Activated CD8-positive, alpha-beta memory T cell treated with anti-CD3 and anti-CD28 coated beads, Interleukin-2, amount 50 U/mL, for 48 hours (primary cell): ENCODE measurements at places on chromosomes 3 and 15.

- no peak for DNase-seq
These were observed 3.6 kb downstream of the KLHL6 start for GRCh38 chr3:183551930-183552329.

GRCh38 chr3:162302983-162303624 lies 806.5 kb downstream of the OTOL1 start:
- DNase-seq, result no peak

DNA sequence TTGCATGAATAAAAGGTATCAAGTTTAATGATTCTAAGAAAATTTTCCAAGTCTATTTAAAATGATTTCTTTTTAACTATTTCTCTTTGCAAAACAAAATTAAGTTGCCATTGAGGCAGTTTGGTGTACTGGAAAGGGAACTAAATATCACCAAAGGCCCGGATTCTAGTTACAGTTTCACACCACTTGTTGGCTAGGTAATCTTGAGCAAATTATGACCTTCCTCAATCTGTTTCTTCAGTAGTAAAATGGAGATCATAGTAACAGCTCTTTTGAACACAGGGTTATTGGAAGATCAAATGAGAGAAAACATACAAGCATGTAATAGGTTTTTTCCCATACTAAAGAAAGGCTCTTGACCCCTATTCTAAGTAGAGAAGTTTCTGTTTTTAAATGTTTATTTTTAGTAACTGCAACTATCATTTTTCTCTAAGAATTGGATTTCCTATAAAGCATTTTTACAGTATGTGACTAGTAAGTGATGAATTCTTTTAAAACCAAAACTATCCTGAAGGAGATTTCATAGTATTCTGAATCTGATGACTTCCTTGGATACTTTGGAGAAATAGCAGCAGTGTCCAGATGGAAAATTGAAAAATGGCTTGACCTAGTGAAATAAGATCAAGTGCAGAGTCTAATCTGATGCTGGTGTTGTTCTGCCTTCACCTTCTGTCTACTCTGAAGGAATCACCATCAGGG lies 15.7 kb downstream of the SCAANT1 start:
- no peak for DNase-seq

- no peak for DNase-seq
These were observed 189.7 kb downstream of the CDIN1 start for GRCh38 chr15:36769098-36769497.

- DNase-seq, result no peak
These were observed 46.1 kb downstream of the AAGAB start for GRCh38 chr15:67208396-67208795.

- DNase-seq, result no peak
These were observed 474.8 kb upstream of the GBE1 start for GRCh38 chr3:82236257-82236656.

DNA sequence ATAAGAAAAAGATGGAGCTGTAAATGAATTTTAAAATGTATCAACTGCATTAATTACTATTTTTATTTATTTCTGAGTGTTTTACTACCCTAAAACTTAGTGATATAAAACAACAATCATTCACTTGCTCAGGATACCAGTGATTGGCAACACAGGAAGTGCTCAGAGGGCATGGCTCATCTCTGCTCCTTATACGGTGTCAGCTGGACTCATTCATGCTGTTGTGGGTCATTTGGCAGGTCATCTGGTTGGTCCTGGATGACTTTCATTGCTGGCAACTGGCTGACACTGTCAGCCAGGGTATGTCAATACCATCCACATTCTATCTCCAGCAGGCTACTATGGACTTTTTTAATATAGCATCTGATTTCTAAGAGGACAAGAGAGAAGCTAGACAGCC lies 689.6 kb upstream of the NECTIN3 start:
- DNase-seq, result no peak

GRCh38 chr15:85545752-85546151 lies 165.3 kb downstream of the AKAP13 start:
- no peak for DNase-seq

DNA sequence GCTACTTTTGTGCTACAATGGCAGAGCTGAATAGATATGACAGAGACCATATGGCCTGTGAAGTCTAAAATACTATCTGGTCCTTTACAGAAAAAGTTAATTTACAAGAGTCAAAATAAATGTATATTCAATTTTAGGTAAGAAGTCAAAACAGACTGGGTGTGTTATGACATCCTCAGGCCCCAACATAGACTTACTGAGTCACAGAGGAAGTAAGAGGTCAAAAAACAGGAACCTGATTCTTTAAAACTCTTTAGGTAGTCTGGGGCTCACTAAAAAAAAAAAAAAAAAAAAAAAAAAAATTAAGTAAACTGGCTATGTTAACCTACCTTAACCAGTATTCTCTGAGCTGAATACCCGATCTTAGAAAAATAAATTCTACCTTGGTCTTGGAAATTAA lies 13.1 kb downstream of the DNAAF4 start:
- DNase-seq, result no peak

GRCh38 chr3:111035316-111035715 lies 36.3 kb upstream of the NECTIN3 start:
- no peak for DNase-seq

GRCh38 chr3:156583469-156583868 lies 28.6 kb upstream of the SSR3 start:
- DNase-seq, result no peak

DNA sequence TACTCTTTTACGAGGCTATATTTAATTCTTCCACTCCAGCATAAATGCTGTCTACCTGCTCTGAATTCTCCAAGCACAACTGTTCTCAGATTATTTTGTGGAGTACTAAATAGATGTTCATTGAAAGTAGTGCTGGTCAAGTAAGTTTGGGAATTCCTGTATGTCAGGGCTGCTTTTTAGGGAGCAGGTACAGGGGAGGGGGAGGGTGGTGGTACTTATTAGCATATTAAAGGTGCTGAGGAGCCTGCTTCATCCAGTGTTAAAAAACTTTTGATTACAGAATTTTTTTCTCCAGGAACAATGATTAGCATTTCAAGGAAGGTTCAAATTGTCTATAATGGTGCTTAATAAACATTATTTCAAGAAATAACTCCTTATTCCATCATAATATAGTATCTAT lies 59.2 kb downstream of the PPM1L start:
- no peak for DNase-seq

DNA sequence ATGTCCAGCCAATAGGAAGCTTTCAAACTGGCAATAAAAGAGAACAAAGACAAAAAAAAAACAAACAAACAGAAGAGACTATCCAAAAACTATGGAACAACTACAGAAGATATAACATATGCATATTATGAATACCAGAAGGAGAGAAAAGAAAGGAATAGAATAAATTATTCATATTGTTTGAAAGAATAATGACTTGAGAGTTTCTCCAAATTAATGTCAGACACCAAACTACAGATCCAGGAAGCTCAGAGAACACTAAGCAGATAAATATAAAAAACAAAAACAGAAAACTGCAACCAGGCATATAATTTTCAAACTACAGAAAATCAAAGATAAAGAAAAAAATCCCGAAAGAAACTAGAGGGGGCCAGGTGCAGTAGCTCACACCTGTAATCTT lies 34.1 kb upstream of the AP3B2 start:
- DNase-seq, result no peak

DNA sequence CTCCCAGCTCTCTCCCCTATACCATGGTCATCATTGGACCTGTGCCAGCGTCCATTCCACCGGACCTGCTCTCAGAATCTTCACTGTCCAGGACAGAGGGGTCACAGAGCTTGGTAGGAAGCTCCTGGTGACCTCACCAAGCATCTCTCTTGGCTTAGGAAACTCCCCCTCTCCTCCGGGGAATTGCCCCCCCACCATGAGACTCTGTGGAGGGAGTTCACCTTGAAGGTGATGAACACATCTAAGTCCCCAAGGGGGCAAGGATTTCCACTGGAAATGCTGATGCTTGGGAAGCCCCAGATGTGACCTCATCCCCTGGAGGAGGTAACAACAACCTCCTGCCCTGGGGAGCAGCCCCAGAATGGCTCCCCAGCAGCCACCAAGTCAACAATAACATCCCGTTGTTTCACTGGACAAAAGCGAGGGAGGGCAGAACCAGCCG lies 3.2 kb downstream of the SEMA7A start:
- DNase-seq, result no peak

DNA sequence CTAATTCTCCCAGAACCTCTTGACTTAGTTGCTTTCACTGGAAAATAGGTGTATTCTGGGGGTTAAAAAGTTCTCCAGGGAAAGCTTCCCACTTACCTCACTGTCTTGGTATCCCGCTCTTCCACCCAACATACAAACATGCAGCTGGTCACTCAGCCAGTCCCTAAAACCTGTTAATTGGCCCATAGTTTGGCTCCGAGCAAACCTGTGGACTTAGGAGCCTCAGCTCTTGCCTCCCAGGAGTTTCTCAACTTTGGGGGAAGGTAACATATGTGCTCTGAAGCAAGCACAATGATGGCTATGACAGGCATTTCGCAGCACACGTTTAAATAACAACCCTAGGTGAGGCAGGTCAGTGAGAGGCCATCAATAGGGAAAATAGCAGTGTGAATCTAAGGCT lies 25.8 kb upstream of the LRRFIP2 start:
- DNase-seq, result no peak

- no peak for DNase-seq
These were observed 30.1 kb downstream of the IGF1R start for GRCh38 chr15:98678484-98678883.

DNA sequence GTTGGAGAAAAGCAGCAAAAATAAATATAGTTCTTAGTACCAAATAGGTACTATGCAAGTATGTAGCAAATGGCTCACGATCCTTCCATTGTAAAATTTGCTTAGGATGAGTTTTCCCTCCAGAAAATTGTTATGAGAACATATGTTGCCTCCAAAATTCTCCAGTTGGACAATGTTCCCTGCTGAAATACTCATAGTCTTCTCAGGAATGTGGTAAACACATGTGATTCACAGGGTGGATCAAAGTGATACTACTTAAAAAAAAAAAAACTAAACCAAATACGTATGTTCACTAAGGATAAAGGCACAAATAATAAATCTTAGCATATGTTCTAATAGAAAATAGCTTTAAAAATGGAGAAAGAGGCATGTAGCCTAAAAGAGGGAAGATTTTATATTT lies 84.3 kb upstream of the ZNF385D start:
- no peak for DNase-seq

GRCh38 chr15:45123397-45123796 lies 6.3 kb downstream of the DUOXA1 start:
- no peak for DNase-seq

GRCh38 chr3:184058029-184058428 lies 5.2 kb downstream of the HTR3C start:
- DNase-seq, result no peak

DNA sequence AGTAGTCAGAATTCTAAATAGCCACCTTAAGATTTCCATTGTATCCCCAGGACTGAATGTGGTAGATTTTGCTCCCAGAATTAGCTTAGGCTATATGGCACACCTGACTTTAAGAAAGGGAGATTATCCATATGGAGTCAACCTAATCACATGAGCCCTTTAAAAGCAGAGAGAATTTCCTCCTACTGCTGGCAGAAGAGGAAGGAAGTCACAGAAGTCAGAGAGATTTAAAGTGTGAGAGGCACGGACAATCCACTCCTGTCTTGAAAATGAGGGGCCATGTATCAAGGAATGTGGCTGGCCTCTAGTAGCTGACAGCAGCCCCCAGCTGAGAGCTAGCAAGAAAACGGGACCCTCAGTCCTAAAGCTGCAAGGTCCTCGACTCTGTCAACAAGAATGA lies 26.8 kb downstream of the LRRC31 start:
- DNase-seq, result no peak

GRCh38 chr3:179716811-179717210 lies 64.0 kb downstream of the USP13 start:
- DNase-seq, result no peak

GRCh38 chr3:142106548-142106947 lies 42.8 kb downstream of the TFDP2 start:
- DNase-seq, result no peak

GRCh38 chr3:129327510-129327909 lies 48.8 kb downstream of the HMCES start:
- no peak for DNase-seq

GRCh38 chr3:42589382-42590109 lies 1.1 kb upstream of the SS18L2 start:
- DNase-seq, result no peak

- DNase-seq, result no peak
These were observed 332.2 kb upstream of the GBE1 start for GRCh38 chr3:82093641-82094040.

GRCh38 chr3:52609316-52609815 lies 73.0 kb downstream of the UQCC5 start:
- DNase-seq, result no peak

DNA sequence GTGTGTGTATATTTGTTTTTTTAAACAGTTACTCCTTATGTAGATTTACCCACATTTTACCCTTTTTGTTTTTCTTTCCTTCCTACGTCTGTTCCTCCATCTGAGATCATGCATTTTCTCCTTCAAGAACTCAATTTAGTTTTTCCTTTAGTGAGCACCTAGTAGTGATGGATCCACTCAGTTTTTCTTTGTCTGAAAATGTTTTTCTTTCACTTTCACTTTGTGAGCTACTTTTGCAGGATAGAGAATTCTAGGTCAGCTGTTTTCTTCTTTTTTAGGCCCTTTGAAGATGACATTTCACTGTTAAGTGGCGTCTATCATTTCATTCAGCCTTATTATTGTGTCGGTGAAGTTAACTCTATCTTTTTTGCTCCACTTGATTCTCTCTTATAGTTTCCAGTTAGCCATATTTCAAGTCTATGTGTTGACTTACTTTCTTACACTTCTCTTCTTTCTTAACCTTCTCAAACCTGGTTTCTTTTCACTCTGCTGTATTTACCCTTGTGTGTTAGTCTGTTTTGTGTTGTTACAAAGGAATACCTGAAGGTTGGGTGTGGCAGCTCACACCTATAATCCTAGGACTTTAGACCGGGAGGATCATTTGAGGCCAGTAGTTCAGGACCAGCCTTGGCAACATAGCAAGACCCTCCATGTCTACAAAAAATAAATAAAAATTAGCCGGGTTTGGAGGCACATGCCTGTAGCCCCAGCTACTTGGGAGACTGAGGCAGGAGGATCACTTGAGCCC lies 55.8 kb downstream of the PRKCI start:
- DNase-seq, result no peak

- DNase-seq, result no peak
These were observed 467.1 kb upstream of the TGFBR2 start for GRCh38 chr3:30139283-30139682.

DNA sequence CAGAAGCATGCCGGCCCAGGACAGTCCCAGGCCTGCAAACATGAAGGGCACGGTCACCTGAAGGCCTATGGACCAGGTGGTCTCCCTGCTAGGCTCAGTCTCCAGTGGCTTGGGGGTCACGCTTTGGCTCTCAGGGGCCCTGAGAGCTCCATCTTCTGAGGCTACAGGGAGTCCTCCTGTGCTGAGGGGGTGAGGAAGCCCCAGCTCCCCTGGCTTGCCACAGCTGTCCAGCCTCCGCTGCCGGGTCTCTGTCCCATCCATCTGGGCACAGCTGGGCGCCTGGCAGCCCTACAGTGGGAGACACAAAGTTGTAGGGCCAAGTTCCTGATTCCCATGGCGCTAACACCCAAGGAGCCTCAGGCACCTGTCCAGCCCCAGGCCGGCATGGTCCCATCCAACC lies 16.0 kb downstream of the SLC41A3 start:
- DNase-seq, result no peak
